Activated T-cell treated with anti-CD3 and anti-CD28 coated beads for 4 hours (primary cell): ENCODE measurements at places on chromosomes 12 and 14.

DNA sequence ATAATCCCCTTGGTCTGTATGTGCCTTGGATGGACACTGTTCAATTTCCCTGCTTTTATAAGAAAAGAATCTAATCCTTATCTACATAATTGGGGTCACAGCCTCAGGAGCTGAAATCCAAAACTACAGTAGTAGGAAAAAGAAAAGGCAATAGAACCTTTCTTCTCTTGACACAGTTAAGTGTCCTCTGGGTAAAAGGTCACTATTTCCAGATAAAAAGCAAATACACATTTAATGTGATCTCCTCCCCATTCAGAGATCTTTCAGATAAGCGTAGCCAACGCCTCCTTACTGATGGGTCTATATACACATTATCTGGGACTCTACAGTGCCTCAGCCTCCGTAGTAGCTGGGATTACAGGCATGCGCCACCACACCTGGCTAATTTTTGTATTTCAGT is 73.4 kb downstream of the CLIP1 start:
- no peak for DNase-seq

DNA sequence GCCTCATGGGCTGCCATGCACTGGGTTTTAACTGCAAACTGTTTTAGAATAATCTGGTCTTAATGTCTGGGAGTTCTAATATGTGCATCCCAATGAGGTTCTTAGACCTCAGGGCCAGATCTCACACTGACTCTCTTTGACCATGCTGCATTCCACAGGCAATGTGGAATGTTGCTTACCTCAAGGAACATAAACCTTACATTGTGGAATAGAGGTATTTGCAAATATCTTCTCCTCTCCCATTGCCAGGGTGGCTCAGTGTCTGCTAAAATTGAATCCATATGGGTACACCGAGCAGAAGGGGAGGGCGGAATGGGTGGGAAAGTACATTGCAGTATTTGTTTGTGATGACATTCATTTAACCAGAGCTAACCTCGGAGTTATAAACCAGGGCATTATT is 78.6 kb downstream of the CHST11 start:
- DNase-seq: no peak

DNA sequence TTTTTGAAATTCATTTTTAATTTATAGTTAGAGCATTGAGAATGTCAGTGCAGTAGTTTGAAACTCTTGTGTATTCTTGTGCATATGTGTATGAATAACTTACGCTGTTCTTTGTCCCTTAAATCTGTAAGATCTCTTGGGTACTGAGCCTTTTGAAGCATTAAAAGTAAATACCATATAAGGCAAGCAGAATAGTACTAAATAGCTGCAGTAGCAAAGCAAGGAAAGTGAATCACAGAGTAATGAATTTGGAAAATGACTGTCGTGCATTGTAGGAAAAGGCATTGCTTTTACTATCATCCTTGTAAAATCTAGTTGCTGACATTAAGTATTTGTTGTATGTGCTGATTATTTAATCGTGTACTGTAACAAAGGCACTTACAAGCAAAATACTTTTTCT is 12.1 kb downstream of the CNOT2 start:
- no peak for DNase-seq

GRCh38 chr12:63942464-63943241 is 98.2 kb downstream of the SRGAP1 start:
- no peak for DNase-seq

- no peak for DNase-seq
Measured at GRCh38 chr12:57462912-57463253, 3.3 kb downstream of the GLI1 start.

DNA sequence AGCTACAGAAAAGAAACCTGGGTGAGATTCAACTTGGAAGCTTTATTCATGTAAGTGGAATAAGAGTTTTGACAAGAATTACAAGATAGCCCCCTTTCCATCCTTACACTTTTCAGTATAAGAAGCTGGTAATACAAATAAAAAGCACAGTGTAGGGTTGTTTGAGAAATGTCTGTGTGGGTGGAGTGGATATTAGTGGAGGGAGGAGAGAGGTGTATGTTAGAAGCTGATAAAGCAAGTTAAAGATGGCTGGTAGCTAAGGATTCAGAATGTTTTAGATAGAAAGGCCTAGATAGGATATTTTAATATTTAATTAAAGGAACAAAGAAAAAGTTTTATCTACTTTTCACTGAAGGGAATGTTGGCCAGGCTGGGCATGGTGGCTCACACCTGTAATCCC is 12.5 kb downstream of the CFAP54 start:
- no peak for DNase-seq

DNA sequence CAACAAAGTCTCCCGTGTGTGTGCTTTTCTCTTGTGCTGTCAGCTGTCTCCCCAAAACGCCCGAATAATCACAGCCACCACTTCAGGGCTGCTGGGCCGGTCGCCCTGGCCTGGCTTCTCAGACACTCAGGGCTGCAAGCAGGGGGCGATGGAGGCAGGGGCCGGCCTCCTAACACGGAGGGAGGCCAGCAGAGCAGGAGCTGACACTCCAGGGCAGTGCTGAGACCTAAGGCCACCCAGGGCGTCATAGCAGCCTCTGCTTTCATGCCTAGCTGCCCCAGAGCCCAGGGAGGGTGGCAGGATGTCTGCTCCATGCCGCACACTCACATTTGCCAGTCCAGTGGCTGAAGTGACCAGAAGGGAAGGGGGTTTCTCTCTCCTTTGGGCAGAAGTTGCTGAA is 25.6 kb downstream of the STX2 start:
- DNase-seq: no peak
